ENCODE measurements at places on chromosomes 4 and X.

- no peak for DNase-seq
Measured at GRCh38 chr4:70365479-70365878, 4.9 kb downstream of the SMR3A start.

DNA sequence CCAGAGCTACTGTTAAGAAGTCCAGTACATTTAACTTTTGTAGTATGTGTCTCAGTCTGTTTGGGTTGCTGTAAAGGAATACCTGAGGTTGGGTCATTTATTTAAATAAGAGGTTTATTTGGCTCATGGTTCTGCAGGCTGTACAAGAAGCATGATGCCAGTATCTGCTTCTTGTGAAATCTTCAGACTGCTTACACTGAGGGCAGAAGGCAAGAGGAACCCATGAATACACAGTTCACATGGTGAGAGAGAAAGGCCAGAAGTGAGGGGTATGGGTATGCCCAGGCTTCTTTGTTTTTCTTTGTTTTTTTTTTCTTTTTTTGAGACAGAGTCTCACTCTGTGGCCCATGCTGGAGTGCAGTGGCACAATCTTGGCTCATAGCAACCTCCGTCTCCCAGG, 6.0 kb upstream of the CISD2 start:
- no peak for DNase-seq

- no peak for DNase-seq
Measured at GRCh38 chrX:48573690-48574269, 504 bp upstream of the RBM3 start.

DNA sequence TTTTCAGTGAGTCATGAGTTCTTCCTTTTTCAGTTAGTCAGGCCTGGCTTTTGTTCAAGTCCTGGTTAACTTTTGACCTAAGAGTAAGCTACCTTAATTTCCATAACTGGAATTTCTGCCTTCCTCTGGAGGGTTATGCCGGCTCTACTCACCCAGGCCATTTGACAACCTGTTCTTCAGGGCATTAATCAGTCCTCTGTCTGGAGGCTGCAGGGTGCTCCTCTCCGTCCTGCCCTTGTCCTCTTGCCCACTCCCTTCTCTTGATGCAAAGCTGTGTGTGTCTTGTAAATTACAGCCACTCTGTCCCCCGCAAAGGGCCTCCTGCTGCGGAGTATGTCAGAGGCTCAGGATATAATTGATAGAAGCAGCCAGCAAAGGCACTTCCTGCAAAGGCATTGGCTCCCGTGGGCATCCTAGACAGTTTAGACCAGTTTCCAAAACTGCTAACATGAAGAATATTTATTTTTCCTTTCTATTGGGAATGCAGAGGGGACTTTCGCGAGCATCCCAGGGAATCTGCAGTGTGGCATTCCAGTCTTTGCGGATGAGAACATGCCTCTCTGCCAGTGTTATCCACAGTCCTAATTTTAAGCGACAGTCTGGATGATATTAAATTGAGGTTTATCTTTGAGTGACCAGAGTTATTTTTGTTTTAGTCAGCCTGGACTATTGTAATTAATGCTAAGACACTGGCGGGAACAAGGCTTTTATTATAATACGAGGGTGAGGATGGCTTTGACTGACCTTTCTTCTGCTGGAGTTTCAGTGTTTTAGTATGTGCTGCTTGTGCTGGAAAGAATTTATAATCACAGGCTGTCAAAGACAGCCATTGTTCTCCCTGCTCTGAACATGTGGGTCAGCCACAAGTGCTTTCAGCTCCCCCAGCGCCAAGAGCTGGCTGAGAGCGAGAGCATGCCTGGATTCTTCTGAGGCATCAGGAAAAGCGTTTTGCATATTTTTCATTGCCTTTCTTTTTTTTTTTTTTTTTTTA, 74.2 kb downstream of the LIMCH1 start:
- no peak for DNase-seq

GRCh38 chrX:27968878-27969277, 12.4 kb downstream of the DCAF8L1 start:
- no peak for DNase-seq

DNA sequence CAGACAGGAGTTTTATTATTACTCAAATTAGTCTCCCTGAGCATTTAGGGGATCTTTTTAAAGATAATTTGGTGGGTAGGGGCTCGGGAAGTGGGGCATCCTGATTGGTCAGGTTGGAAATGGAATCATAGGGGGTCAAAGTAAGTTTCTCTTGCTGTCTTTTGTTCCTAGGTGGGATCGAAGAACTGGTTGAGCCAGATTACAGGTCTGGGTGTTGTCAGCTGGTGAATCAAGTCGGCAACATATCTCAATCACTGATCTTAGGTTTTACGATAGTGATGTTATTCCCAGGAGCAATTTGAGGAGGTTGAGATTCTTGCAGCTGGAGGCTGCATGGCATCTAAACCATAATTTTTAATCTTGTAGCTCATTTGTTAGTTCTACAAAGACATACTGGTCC, 629.5 kb upstream of the AMOT start:
- DNase-seq, result no peak

- DNase-seq, result no peak
Measured at GRCh38 chrX:106780264-106780663, 22.2 kb upstream of the TBC1D8B start.

DNA sequence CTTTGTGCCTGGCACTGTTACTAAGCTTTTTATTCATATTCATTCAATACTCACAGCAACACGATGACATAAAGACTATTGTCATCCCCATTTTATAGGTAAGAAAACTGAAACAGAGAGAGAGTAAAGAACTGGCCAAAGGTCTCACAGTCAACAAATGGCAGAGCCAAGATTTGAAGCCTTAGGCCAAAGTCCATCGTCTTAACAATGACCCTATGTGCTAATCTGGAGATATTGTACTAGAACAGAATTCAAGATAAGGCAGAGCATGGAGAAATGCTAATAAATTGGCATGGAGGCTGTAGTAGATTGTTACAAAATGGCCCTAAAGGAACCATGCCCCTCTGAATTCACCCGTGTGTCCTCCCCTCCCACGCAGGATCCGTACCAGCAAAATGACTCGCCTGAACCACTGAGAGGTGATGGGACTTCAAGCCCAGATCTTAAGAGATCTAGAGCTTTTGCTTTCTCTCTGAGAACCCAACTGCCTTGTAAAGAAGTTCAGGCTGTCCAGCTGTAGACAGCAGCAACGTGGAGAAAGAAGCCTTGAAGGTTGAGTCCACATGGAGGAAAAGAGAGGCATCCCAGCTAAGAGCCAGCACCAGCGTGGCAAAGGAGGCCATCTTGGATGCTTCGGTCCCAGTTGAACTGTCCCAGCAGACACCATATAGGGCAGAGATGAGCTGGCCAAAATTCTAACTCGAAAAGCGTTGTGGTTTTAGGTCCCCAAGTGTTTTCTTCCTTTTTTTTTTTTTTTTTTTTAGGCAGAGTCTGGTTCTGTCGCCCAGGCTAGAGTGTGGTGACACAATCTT, 52.8 kb upstream of the RBM47 start:
- DNase-seq, result no peak

- no peak for DNase-seq
Measured at GRCh38 chr4:163284304-163284703, 48.1 kb downstream of the NPY1R start.

DNA sequence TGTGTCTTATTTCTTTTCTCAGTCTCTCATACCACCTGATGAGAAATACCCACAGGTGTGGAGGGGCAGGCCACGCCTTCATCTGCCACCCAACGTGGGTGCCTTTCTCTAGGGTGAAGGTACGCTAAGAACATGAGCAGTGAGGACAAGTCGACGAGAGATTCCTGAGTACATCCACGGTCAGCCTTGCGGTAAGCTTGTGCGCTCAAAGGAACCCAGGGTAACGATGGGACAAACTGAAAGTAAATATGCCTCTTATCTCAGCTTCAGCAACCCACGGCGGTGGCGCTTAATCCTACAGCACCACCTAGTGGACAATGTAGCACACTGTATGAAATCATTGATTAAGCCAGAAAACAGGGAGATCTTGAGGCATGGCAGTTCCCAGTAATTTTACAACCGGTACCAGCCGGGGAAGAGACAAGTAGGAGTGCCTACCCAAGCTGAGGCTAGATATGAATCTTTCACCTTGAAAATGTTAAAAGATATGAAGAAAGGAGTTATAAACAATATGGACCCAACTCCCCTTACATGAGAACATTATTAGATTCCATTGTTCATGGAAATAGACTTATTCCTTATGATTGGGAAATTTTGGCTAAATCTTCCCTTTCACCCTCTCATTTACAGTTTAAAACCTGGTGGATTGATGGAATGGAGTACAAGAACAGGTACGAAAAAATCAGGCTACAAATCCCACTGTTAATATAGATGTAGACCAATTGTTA, 63.0 kb downstream of the ZNF732 start:
- peak; percentile 81 for DNase-seq

Data from CD8-positive, alpha-beta T cell (primary cell).